ENCODE measurements at places on chromosomes 12 and 14.
A peak's percentile ranks its signal among the peaks of the same experiment; 100 is the strongest.

GRCh38 chr14:64707661-64708060 is 3.4 kb downstream of the PLEKHG3 start:
- no peak for DNase-seq

- DNase-seq, result no peak
Observed at GRCh38 chr12:14273913-14274311, 91.6 kb upstream of the ATF7IP start.

DNA sequence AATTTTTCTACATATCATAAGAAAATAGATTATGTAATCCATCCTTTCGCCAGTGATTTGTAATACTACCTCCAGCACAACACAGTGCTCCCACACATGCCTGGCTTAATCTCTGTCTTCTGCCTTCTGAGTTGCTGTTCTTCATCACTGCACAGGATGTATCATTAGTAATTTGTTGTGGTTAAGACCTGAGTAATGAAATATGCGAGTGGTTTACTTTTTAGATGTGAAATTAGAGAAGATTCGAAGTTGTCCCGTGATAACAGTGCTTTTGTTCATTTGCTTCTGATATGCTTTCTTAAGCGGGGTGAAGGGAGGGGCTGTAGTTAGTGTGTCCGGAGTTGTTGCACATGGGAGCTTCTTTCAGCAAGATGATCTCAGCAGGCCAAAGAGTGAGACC is 18.1 kb downstream of the KRT85 start:
- no peak for DNase-seq

- DNase-seq, result no peak
Observed at GRCh38 chr12:94731733-94732360, 81.5 kb upstream of the TMCC3 start.

- DNase-seq, result no peak
Observed at GRCh38 chr14:65159281-65160062, 57.2 kb upstream of the MAX start.

DNA sequence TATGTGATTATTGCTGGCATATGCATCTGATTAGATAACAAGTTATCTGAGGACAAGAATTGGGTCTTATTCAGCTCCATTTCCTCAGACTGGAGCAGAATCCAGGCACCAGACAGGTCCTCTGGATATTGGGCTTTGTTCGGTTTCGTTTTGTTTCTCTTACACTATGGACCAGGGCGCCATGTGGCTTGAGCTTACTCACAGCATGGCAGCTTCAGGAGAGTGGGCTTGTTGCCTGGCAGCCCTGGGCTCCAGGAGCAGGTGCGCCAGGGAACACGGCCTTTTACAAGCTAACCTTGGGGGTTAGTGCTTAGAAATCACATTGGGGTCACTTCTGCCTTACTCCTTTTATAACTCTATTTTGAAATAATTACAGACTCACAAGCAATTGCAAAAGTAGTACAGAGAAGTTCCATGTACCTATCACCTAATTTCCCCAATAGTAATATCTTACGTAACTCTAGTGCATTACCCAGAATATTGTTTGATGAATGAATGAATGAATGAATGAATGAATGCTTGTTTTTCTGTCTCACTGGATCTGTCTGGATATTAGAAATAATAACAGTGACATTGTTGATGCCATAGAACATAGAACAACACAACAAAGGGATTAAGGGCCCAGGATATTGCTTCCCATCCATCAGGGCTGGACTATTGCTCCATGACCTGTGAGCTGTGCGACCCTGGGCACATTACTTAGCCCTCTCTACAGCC is 39.0 kb downstream of the CMKLR1 start:
- no peak for DNase-seq

DNA sequence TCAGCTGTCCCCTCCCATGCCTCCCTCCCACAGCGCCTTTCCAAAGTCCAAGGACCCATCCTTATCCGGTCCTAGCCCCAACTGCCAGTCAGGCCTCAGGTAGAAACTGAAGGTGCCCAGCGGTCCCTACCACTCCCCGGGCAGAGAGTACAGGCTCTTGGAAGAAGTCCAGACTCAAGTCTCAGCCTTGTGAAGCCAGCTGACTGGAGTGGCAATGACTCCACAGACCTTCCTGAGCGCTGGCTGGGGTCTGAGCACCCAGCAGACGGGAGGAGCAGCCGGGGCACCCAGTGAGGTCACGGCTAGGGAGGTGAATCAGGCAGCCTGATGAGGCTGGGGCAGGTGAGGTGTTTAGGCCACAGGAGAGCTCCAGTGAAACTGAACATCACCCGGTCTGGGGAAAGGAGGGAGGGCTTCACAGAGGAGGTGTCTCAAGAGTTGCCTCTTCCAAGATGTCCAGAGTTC is 60.0 kb downstream of the ITPK1 start:
- DNase-seq, result no peak

GRCh38 chr14:44962334-44963043 is 499 bp downstream of the TOGARAM1 start:
- DNase-seq, result peak; percentile 5

GRCh38 chr12:110702081-110702480 is 13.2 kb upstream of the HVCN1 start:
- no peak for DNase-seq

GRCh38 chr14:94485944-94486841 is 10.2 kb upstream of the SERPINA9 start:
- no peak for DNase-seq

DNA sequence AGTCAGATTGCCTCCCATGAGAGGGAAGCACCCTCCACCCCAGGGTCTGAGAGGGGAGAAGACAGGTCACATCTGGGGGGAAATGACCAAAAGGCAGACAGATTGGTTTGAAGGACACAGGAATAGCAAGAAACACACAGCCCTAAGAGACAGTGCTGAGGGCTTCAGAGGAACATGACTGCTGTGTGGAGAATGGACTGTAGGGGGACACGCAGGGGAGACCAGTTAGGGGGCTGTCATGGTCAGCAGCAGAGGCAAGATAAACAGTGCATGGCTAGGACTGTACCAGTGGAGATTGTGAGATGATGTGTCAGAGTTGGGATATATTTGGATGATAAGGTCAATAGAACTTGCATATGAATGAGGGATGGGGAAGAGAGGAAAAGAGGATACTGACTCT is 19.7 kb downstream of the SMUG1 start:
- no peak for DNase-seq

- DNase-seq, result no peak
Observed at GRCh38 chr12:92675092-92675865, 27.5 kb upstream of the PLEKHG7 start.

- DNase-seq, result no peak
Observed at GRCh38 chr14:50714450-50715073, 46.5 kb upstream of the SAV1 start.

GRCh38 chr12:72444125-72444524 is 172.0 kb downstream of the TRHDE start:
- DNase-seq, result no peak

DNA sequence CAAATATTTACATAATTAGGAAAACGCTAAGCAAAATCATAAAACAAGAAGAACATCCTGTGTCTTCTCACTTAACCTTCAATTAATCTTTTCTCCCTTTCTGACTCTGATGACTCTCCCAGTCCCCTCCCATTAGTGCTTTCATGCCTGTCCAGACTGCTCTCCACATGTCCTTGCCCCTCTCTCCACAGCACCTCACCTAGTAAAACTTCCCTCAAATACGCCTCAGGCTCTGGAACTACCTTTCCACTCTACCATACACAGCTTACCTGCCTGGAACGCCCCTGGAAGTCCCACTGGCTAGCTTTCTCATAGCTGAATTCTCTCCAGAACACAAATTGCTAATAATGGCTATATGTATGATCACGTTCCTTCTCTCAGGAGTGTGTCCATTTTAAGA is 44.7 kb downstream of the SLC5A8 start:
- no peak for DNase-seq

- DNase-seq, result no peak
Observed at GRCh38 chr12:97293541-97293940, 169.1 kb upstream of the RMST start.

DNA sequence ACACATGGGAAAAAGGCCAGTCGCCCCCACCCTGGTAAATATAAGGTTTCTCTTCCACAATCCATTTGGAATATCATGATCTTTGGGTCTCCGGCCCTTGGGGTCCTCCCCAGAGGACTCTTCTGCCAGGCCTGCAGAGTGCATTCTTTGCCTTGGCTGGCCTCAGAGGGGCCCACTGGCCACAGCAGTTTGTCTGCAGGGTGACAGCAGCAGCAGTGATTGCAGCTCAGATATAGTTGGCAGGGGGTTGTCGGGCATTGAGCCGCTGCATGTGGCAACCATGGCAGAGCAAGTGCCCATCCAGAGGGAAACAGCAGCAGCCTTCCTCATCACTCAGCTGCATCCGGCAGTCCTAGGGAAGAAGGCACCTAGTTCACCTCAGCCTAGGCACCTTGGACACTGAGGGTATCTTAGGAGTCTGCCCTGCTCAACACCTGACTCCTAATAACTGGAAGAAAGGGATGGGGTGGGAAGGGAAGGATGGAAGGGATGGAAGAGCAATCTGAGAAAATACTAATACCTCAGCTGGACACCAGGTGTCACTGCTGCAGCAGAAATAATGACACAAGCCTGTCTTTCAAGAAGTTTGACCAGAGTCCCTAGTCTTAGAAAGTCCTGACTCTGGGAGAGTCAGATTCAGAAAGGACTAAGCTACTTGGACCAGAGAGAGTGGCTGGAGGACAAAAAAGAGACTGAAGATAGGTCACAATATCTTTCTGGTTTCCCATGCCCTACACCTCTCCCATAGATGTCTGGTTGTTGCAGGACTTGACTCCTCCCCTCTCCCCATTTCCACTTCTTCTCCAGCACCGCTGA is 8.9 kb downstream of the AJUBA start:
- no peak for DNase-seq

- peak; percentile 6 for DNase-seq
Observed at GRCh38 chr12:21502164-21502496, 541 bp downstream of the GOLT1B start.

DNA sequence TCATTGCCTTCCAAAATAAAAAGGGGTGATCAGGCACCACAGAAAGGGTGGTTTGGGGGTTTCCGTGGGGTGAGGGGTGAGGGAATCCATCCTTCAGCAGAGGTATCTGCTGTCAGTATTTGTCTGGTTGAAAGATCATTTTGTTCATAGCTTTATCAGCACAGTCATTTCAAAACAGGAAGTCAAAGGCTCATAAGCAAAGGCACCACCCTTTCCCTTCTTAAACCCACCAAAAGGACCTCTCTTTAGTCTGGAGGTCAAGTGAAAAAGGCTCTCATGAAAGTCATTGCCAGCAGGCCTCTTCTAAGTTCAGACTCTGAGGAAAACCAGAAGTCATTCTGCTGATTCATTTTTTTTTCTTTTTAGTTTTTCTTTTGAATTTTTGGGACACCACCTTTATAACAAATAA is 6.2 kb downstream of the CHST11 start:
- DNase-seq, result no peak

GRCh38 chr14:54761835-54762234 is 140.8 kb downstream of the GCH1 start:
- no peak for DNase-seq

DNA sequence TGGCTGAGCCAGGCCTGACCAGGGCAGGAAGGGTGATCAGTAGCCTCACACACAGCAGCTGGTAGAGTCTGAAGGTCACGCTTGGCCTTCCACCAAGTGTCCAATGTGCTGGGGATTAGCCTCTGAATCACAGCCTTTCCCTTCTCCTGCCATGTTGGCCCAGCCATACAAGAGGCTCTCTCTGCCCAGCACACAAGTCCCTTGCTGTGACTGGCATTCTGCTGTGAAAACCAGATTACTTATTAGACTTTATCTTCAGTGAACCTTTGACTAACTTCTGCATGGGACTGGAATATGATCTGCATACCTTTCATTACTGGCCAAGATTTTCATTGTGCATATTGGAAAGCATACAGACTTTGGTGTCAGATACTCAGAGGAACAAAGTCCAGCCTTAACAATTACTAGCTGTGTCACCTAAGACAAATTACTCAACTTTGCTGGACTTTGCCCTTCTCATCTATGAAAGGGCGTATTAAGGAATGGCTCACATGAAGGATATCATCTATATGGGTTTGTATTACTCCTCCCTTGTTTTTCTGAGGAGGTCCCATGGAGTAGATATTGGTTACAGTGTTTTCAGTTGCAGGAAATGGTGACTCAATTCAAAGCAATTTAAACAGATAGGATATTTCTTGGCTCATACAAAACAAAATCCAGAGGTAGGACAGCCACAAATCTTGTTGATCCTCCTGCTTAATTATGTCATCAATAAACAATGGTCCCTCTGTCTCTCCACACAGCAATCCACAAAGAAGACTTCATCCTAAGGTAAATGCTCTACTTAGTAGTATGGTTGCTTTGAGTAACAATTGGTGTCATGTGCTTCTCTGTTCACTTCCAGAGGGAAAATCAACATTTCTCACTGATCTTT is 99.6 kb downstream of the DYRK2 start:
- DNase-seq, result no peak

- no peak for DNase-seq
Observed at GRCh38 chr14:91402771-91403600, 14.6 kb downstream of the CCDC88C start.

GRCh38 chr12:86623267-86623666 is 367.1 kb upstream of the MGAT4C start:
- DNase-seq, result no peak

GRCh38 chr12:111846016-111846415 is 4.0 kb downstream of the MAPKAPK5 start:
- DNase-seq, result no peak

GRCh38 chr14:77267937-77268699 is 2.9 kb downstream of the NGB start:
- no peak for DNase-seq

DNA sequence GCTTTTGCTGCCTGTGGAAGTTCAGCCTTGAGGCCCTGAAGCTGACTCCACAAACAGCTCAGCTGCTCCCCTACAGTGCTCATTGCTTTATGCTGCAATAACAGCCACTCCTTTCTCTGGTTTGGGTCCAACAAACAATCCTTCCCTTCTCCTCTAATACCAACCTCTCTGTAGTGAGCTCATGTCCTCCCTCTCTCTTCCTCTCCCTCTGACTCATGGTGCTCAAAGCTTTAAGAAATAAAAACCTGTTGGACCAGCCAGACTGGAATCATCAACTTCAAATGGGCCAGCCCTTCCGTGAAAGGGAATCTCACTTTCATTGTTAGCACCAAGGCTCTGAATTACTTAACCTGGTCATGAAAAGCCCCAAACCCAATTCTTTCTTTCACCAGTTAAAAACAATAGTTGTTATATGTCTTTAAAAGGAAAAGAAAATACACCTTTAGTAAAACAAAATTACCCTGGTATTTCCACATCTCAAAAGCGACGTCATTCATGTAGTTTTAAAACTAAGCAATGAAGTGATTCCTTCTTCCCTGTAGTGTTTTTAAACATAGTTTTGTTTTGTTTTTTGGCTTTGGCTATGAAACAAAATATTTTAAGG is 126.4 kb downstream of the DUSP6 start:
- no peak for DNase-seq

- DNase-seq, result no peak
Observed at GRCh38 chr12:118398940-118399339, 22.6 kb downstream of the SUDS3 start.

Measured in stimulated activated CD4-positive, alpha-beta T cell treated with anti-CD3 and anti-CD28 coated beads, TNF-alpha, amount 100 ng/mL, for 4 hours (primary cell).